ENCODE measurements at places on chromosomes 11 and 22. TPM values are rescaled to one million over a fixed set of nuclear protein-coding genes. Genes with fewer than 3 reads are reported as not detected.

ACR gene
- not detected for total RNA-seq

SESN3 gene
- 11.9 TPM for total RNA-seq

LARGE1 gene
- 5.5 TPM for total RNA-seq

CCDC73 gene
- not detected for total RNA-seq

APOL1 gene
- total RNA-seq, result not detected

HBD gene
- total RNA-seq, result not detected

SLC37A2 gene
- total RNA-seq, result 35.8 TPM

CSRP3 gene
- not detected for total RNA-seq

CFAP68 gene
- 16.4 TPM for total RNA-seq

GUCD1 gene
- 73.4 TPM for total RNA-seq

TMEM86A gene
- total RNA-seq, result 0.72 TPM

CRYBB1 gene
- not detected for total RNA-seq

TMPRSS13 gene
- total RNA-seq, result 0.70 TPM

ZNRF3 gene
- 8.2 TPM for total RNA-seq

CHEK1 gene
- 33.3 TPM for total RNA-seq

TP53I11 gene
- total RNA-seq, result 48.4 TPM

AP1B1 gene
- 70.1 TPM for total RNA-seq

UPK3A gene
- total RNA-seq, result not detected

MTNR1B gene
- not detected for total RNA-seq

C11orf42 gene
- total RNA-seq, result not detected

HTR3B gene
- not detected for total RNA-seq

PGA5 gene
- not detected for total RNA-seq

PNPLA5 gene
- total RNA-seq, result not detected

KCNK4 gene
- 0.80 TPM for total RNA-seq

RIC3 gene
- total RNA-seq, result 0.16 TPM

FHIP1B gene
- 20.5 TPM for total RNA-seq

MPZL3 gene
- total RNA-seq, result 12.1 TPM

KRTAP5-1 gene
- total RNA-seq, result not detected

LRRC56 gene
- 0.34 TPM for total RNA-seq

FGF19 gene
- total RNA-seq, result 0.16 TPM

Measured in hair follicular keratinocyte (primary cell).